ENCODE measurements at places on chromosomes 12 and 14.
A peak's percentile ranks its signal among the peaks of the same experiment; 100 is the strongest.

GRCh38 chr14:101854366-101854765 is 92.9 kb downstream of the PPP2R5C start:
- peak; percentile 70 for DNase-seq

- no peak for DNase-seq
Measured at GRCh38 chr12:101727098-101727497, 12.2 kb downstream of the SYCP3 start.

GRCh38 chr12:130117701-130118100 is 44.6 kb upstream of the FZD10 start:
- DNase-seq = no peak

GRCh38 chr12:131011165-131012079 is 57.7 kb downstream of the ADGRD1 start:
- no peak for DNase-seq

DNA sequence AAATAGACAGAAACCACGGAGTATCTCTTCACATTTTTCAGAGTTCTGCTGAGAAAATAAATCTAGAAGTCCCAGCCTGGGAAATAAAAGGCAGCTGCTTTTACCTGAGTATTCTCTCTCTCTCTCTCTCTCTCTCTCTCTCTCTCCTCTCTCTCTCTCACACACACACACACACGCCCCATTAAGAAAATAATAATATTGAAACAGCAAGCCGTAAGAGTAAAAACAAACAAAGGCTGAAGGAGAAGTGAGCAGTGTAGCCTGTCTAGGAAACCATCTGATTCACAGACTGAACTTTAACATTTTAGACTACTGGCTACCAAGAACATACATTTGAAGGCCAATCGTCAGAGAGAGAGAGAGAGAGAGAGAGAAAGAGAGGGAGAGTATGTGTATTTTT is 8.4 kb downstream of the PTHLH start:
- no peak for DNase-seq

- DNase-seq = no peak
Measured at GRCh38 chr14:56207626-56208292, 89.5 kb downstream of the PELI2 start.

GRCh38 chr14:69850086-69850735 is 29.0 kb upstream of the SMOC1 start:
- DNase-seq = no peak

DNA sequence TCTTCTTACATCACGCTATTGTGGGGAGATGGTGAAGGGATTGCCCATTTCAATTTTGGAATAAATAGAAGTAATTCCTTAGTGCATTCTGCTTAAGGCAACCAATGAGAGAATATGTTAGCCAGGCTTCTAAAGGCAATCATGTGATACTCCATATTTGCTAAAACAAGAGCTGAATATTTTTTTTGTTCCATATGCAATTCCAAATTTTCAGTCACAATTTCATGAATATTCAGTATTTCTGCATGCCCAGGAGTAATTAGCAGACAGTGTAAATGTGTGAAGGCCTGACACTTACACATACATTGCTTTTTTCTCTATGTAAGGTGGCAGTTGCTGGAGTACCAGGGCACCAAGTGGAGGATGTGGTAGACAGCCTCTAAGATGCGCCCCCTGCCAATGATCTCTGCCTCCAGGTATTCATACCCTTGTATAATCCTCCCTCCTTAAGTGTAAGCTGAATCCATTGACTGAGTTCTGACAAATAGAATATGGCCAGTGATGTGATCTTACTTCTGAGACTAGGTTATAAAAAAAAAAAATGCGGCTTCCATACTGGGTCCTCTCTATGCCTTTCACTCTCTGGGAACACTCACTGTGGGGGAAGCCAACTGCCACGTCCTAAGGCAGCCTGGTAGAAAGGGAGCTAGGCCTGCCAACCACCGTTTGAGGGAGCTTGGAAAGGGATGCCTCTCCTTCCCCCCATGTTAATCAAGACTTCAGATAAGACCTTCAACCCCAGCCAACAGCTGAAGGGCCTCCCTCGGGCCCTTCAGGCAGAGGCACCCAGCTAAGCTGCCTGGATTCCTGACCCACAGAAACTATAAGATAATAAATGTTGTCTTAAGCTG is 62.7 kb upstream of the PTGR2 start:
- no peak for DNase-seq

DNA sequence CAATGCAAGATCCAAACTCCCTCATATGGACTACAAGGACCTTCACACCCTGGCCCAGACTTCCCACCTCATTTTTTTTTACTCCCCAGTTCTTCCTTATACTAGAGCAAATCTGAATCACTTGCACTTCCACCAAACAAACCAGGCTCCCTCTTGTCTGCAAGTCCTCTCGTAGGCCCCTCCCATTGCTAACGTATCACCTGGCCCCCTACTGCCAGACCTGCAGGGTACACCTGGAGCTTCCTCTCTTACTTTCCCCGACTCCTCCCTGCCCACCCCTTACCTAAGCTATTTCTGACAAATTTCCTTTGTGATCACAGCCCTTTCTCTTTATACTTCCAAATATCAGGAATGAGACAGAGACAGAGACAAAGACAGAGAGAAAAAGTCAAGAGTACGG is 463.9 kb downstream of the GALC start:
- no peak for DNase-seq

GRCh38 chr12:88418856-88419497 is 161.3 kb downstream of the KITLG start:
- DNase-seq = no peak

DNA sequence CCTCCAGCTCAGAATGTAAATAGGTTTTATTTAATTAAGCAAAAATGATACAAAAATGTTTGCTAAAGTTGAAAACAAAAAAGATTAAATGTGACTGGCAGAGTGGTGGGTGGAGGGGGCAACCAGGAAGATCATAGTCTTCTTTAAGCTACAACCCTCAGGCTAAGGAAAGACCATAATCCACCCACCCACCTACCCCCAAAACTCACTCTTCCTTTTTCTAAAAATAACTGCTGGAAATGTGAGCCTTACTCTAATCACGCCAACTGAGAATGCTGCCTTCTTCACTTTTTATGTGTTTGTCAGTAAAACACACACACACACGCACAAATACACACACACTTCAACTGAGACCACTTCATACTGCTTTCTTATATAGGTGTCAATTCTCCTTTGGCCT is 230.0 kb upstream of the EGLN3 start:
- DNase-seq = no peak

DNA sequence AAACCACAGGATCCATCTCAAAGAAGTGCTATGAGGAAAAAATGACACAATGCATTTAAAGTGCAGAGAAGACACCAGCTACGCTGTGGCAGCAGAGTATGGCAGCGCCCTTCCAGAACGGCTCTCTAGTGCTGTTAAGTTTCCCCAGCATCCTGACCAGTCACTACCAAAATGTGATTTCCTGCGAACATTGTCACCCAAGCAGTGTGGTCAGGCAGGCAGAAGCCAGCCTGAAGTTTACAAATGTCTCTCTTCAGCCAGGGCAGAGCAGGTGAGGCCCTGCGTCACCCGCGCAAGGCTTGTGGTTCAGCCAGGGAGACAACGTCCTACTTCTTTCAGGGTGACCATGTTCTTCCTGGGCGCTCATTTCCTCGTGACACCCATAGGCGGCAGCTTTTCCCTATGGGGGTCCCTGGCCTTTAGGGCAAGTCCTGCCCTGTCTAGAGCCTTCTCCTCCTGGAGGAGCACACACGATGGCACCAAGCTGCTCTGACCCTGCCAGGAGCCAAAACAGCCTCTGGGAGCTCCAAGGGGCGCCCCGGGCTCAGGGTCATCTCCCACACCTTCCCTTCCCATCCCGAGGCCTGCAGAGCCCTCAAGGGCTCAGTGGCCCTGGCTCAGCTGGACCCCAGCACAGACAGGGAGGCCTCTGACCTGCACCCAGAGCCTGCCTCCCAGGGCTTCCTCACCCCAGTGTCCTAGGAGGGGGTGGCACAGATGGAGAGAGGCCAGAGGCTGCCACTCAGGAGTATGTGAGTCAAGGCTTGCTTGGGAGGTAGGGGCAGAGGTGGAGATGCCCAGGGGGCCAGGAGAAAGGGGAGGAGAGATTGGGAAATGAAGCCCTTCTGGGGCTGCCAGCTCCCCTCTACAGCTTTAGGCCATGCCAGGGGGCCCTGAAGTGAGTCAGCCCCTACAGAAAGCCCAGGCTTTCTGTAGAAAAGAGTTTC is 41.9 kb downstream of the PSMA6 start:
- DNase-seq = peak; percentile 70

GRCh38 chr12:67419810-67420209 is 150.7 kb downstream of the CAND1 start:
- no peak for DNase-seq

DNA sequence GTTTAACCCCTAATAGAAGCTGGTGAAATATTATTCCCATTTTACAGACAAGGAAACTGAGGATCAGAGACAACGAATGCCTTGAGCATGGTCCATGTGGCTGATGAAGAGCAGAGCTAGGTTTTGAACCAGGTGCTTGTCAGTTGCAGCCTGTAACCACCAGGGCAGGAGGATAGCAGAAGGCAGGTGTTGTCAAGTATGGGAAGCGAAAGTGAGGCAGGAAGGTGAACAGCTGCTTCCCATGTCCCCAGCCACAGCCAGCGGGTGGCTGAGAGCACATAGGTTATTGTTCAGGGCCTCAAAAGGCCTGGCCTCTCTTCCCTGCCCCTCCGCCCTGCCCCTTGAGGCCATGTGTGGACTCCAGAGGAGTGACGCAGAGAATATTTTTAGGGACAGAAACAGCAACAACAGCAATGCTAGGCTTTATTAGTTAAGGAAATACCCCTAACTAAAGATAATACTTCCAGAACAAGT is 39.6 kb downstream of the IQSEC3 start:
- no peak for DNase-seq

DNA sequence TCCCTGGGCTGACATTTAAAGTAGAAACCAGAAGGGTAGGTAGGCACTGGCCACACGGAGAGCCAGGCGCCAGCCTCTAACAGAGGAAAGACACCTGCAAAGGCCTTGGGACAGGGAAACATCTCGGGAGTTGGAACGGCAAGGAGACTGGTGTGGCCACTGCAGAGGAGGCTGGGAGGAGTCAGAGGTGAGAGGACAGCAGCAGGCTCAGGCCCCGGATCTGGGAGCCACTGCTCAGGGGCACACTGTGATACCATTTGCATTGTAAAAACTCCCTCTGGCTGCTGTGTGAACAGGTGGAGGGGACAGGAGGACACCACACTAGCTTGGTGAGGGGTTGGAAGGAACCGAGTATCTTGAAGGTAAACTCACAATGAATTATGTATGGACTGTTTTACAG is 2.7 kb downstream of the ANHX start:
- DNase-seq = no peak

DNA sequence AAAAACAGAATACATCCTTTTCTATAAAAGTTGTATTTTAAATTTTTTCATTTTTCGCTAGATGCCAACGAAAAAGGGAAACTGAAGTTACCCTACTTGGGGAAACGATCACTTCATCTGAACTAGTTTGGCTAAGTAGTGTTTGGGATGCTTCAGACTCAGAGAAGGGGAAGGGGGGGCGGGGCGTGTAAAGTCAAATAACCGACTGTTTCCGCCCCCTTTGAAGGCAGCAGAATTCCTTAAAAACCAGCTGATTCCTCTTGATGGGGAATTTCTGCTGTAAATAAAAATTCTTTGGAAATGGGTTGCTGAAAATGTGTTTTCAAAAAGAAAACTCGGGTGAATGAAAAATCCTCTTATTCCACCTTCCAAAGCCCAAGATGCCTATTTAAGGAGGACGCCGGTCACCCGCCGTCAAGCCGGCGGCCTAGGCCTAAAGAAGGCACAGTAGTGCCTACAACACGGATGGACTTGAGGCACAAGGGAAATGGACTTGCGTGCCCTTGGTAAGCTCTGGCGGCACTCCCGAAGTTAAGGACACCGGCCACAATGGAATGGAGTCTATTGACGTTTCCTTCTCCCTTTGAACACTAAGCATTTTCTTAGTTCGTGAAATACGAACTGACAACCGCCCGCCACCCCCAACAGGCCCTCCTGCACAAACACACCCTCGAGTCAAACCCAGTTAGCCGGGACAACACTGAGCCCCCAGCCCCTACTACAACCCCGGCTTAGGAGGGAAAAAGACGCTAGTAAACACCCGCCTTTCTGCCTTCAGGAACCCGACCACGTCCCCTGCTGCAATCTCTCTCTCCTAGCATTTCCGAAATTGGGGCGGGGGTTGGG is 1.9 kb downstream of the ATXN2 start:
- DNase-seq = no peak

GRCh38 chr14:72443991-72444441 is 449.9 kb downstream of the DPF3 start:
- DNase-seq = peak; percentile 76

DNA sequence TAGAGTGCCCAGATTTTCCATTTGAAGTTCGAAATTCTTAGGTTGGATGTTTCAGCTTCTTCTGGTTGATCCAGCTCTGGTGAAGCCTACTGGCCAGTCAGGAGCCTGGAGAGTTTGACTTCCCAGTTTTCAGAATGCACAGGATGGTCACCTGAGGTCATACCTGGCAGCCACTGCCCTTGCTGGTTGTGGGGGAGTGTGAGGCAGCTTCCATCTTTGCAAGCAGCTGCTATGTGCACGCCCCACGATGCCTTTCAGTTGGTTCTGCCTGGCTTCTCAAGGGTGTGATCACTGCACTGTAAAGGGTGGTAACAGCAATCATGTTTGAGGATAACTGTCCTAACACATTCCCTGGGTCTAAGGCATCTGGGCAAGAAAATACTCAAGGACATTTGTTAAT is 15.4 kb downstream of the CCDC92 start:
- DNase-seq = no peak

DNA sequence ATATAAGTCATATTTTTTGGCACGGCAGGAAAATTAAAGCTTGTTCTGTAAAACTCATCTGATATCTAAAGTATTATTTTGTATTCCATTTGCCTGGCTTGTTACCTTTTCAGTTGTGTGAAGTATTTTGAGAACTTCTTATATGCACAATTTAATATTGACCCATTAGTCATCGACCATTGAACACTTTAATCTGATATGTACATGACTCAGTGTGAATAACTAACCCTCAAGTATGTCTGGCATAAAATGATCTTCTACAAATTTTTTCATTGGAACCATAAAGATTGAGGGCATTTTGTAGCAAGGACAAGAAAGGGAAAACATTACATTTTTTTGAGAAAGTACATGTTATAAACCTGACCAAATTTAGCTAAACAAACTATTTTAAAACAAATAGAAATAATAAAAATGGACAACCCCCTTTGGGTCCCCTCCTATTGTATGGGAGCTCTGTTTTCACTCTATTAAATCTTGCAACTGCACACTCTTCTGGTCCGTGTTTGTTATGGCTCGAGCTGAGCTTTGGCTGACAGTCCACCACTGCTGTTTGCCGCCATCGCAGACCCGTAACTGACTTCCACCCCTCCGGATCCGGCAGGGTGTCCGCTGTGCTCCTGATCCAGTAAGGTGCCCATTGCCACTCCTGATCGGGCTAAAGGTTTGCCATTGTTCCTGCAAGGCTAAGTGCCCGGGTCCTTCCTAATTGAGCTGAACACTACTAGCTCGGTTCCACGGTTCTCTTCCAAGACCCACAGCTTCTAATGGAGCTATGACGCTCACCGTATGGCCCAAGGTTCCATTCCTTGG is 118.8 kb downstream of the SLC6A15 start:
- no peak for DNase-seq

- DNase-seq = no peak
Measured at GRCh38 chr12:41221491-41221890, 33.4 kb downstream of the PDZRN4 start.

All from activated CD4-positive, alpha-beta T cell treated with anti-CD3 and anti-CD28 coated beads, Interleukin-2, amount 10 ng/mL, durations not matched to agents 24 days and 14 days (primary cell).